ENCODE measurements at places on chromosomes 6 and 20.
A peak's percentile ranks its signal among the peaks of the same experiment; 100 is the strongest.

GRCh38 chr20:57257701-57258453, 8.6 kb downstream of the BMP7 start:
- no peak for DNase-seq

GRCh38 chr6:39193201-39193791, 36.0 kb downstream of the KCNK5 start:
- no peak for DNase-seq

DNA sequence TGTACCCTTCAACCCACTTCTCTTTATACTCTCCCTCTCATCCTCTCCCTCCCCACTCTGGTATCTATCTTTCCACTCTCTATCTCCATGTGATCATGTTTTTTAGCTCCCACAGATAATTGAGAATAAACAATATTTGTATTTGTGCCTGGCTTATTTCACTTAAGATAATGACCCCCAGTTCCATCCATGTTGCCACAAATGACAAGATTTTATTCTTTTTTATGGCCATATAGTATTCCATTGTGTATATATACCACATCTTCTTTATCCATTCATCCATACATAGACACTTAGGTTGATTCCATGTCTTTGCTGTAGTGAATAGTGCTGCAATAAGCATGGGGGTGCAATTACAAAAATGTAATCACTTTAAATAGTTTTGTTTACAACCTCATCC, 62.3 kb downstream of the LY86 start:
- no peak for DNase-seq

DNA sequence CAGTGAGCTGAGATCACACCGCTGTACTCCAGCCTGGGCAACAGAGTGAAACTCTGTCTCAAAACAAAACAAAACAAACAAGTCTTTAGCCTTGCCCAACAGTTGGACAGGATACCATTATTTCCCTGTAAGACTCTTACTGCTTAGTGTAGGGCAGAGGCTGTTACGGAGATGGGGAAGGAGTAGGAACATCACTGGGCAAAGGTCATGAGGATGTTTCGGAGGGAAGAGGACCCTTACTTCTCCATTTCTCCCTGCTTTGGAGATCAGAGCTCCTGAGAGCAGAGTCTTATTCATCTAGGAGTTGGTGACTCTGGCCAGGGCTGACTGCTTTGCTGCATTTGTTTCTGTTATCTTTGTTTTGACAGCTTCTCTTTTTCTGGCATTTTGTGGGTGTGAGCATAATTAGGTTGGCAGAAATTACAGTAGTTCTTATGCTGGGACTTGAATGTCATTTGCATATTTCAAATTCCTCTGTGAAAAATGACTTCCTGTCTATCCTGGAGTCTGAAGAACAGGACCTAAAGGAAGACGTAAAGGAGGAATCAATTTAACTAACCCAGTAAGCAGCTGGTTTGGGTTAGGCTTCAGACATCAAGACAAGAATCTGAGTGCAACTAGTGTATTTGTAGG, 89.0 kb downstream of the CDS2 start:
- DNase-seq, result no peak

DNA sequence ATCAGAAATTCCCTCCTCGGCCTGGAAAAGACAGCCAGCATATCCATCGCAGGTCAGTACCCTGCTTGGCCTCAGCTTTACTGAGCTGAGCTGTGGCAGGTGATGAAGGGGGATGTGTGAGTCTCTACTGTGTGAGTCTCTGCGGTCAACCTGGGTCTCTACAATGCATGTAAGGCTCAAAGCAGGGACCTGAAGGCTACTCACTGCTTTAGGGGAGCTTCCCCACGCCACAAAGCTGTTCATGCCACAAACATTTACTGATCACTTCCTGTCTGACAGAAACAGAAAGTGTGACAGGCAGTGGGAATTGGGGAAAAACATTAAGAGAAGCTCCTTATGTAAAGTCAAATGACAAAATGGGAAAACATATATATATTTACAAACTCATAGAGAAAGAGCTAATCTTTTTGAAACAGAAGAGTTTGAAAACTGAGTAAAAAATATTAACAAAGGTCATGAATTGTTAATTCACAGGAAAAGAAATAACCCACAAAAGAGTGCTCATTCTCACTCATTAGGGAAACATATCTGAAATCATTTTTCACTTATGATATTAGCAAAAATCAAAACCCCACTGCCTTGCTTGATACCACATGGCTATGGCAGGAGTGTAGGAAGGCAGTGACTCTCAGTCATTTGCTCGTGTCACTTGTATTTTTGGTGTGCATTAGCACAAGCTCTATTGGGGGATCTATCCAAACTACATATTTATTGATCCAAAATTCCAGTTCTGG, 5.8 kb downstream of the BTN3A3 start:
- peak; percentile 22 for DNase-seq

DNA sequence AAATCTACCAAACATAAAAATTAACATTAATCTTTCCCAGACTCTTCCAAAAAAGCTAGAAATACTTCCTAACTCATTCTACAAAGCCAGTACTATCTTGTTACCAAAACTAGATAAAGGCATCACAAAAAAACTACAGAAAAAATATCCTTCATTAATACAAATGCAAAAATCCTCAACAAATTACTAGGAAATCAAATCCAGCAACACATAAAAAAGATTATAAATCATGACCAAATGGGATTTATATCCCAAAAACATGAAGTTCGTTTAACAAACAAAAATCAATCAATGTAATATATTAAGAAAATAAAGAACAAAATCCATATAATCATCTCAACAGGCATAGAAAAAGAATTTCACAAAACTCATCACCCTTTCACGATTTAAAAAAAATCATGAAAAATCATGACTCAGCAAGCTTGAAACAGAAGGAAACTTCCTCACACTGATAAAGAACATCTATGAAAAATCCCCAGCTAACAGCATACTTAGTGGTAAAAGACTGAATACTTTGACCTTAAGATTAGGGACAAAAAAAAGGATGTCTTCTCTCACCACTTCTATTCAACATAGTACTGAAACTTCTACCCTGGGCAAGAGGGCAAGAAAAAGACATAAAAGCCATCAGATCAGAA, 43.2 kb downstream of the RANBP9 start:
- DNase-seq, result no peak

GRCh38 chr6:135703621-135704020, 147.9 kb upstream of the PDE7B start:
- no peak for DNase-seq

GRCh38 chr20:15063081-15063480, 725.7 kb upstream of the FLRT3 start:
- no peak for DNase-seq

DNA sequence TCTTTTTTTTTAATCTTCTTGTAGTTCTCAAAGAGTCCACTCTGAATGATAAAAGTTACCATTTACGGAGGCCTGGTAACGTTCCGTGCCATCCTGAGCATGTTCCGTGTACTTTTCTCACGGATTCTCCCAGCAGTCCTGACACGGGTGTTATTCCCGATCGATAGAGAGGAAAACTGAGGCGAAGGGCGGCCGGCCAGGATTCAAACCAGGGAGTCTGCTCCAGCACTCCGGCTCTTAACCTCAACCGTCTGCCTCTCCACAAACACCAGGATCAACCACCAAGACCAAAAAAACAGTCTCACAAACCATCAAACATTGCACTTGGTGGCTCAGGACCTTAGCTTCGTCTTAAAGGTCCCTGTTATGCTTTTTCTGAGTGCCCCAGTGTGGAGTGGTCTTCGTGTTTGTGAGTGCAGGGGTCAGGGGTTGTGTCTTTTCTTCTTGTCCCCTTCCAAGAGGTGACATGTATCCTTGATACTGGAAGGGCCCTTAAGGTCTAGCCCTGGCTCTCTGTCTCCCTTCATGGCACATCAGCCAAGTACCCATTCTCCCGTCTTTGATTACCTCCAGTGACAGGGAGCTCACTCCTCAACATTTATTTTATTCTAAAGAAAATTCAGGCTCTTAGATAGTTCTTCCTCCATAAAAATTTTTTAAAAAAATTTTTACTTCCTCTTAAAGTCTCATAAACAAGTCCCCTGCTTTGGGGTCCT, 35.1 kb downstream of the SRC start:
- DNase-seq, result no peak

- DNase-seq, result no peak
These were observed 243.2 kb downstream of the OGFRL1 start for GRCh38 chr6:71531841-71532240.

DNA sequence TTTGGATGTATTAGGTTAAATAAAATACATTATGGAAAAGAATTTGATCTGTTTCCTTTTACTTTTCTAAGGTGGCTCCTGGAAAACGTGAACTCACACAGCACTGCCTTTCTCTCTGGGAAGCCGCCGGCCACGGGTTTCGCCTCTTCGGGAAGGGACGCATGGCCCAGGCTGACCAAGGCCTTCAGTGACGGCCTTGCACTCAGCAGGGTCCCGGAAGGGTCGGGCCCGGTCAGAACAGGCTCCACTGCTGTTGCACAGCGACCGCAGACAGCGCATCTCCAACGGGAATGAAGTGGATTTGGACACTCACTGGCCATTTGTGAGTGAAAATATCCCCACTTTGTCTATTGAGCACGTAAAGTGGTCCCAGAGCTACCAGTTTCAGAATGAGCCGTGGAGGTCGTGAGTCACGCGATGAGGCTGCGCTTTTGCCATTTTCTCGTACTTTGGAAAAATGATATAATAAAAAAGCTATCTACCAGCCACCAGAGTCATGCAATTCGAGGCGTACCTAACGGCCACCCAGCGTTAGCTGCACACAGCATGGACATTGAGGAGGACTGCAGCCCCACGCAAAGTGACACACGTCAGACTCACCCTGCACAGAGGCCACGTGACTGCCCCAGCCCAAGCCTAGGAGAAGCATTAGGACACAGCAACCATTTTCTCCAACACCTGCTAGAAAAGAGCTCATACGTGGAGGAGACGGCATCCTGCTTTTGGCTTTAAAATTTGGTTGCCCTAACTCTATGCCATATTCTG, 244.3 kb downstream of the TTLL2 start:
- no peak for DNase-seq

- no peak for DNase-seq
These were observed 6.2 kb downstream of the ZBTB2 start for GRCh38 chr6:151385177-151385576.

GRCh38 chr6:11974089-11974488, 38.0 kb upstream of the HIVEP1 start:
- DNase-seq, result no peak

GRCh38 chr20:63121246-63121645, 94.7 kb downstream of the YTHDF1 start:
- DNase-seq, result no peak

DNA sequence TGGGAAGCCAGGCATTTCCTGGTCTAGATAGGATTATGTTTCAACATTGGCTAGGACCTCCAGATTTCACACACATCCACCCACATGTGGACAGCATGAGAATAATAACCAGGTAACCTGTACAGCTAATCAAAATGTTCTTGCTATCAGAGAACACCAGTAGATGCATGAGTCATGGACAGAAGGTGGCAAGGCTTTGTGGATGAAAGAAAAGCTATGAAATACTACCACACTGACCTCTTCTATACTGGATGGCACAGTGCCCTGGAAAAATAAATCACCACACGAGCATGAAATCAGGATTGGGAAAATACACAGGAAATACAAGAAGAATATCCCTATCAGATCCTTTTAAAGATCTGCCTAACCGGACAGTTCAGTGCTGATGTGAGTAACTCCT, 113.0 kb downstream of the GMDS start:
- DNase-seq, result no peak

DNA sequence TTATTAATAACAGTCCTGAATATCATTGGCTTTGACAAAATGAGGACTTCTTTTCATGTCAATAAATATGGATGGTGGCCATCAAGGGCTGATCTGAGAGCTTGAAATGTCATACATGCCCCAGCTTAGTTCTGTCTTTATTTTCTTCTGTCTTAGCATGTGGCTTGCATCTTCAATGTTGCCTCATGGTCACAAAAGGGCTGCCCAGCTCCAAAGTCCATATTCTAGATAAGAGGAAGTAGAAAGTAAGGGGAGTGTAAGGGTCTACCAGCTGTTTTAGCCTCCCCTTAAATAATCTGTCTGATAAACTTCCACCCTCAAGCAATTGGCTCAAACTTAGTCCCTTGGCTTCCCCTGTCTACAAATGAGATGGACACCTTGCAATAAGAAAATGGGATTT, 14.2 kb downstream of the BTN2A1 start:
- DNase-seq, result no peak

DNA sequence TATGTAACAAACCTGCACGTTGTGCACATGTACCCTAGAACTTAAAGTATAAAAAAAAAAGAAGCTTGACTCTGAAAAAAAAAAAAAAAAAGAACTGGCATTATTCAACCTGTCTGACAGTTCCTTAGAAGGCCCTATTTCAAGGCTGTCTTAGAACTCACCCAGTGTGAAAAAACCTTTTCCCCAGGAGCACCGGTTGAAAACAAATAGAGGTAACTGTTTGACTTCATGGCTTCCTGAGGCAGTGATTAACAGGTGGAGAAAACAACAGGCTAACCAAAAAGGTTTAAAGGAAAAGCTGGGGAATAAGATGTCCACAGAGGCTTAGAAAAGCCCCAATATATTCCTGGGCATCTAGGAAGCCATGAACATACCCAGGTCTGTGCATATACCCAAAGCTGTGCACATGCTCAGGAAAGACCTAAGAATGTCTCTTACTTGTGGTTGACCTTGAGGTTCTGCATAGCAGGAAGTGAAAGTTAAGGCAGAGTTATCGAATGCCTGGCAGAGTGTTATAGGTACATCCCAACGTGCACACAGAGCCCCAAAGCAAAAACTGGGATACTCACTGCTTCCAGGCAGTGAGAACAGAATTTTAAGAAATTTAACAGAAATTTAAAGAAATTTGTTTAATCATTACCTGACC, 7.0 kb downstream of the UQCC1 start:
- no peak for DNase-seq

DNA sequence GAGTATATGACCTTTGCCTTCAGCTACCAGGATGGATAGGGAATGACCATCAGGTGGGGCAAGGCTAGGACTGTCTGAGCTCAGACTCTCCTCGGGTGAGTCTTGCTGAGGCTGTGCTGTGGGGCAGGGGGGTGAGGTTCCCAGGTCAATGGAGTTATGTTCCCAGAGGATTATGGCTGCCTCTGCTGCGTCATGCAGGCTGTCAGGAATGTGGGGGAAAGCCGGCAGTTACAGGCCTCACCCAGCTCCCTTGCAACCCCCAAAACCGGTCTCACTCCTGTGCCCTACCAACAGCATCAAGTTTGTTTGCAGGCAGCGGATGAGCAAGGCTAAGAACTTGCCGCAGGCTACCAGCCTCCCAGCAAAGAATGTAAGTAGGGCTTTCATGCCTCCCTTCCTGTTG, 93.5 kb downstream of the ESR1 start:
- DNase-seq, result no peak

- no peak for DNase-seq
These were observed 106.2 kb downstream of the UBE3D start for GRCh38 chr6:82959385-82959941.

All from effector memory CD8-positive, alpha-beta T cell (primary cell).